Karpas-422 (cell line): ENCODE measurements at places on chromosomes 6 and 20.

DNA sequence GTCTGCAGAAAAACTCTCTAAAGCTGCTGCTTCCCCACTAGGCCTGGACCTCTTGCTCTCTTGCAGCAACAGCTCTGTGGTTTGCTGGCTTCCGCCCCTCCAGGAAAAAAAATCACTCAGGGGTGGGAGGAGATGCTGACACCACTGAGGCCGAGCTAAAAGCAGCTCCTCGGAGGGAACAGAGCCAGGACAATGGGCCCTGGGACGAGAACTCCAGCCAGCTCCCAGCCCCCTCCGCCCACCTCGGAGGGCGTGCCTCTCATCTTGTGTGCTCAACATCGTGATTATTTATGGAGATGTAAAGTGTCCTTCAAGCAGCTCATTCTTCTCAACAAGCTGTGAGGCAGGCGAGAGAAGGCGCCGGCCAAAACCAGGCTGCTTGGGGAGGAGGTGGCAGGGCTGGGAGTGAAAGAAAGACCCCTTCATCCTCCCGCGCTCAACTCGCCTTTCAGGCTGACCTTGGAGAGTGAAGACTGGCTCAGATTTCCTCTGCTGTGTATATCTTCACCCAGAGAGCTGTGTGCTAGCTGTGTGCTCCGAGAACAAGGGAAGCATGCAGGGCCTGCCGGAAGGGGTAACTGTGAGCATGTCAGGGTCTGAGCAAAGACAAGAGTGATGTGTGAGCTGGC, 53.5 kb upstream of the LRFN2 start:
- no peak for DNase-seq

GRCh38 chr6:135266675-135267074, 85.6 kb downstream of the MYB start:
- DNase-seq: no peak

DNA sequence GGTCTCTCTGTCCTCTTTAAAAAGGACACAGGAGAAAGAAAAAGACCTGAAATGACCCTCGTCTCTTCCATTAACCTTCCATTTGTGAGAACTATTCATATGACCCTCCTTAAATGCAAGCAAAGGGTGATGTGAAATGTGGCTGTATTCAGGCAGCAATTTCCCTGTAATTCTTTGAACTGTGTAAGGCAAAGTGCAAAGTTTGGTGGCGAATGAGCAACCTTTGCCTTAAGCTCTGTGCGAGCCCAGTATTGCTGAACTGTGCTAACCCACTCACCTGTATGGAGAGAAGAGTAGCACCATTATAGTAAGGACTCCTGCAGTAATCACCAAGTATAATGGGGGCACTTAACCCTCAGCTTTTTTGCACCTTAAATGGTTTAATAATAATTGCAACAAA, 223.4 kb downstream of the PLCB1 start:
- no peak for DNase-seq

GRCh38 chr6:43521836-43522235, 4.9 kb downstream of the POLR1C start:
- no peak for DNase-seq

DNA sequence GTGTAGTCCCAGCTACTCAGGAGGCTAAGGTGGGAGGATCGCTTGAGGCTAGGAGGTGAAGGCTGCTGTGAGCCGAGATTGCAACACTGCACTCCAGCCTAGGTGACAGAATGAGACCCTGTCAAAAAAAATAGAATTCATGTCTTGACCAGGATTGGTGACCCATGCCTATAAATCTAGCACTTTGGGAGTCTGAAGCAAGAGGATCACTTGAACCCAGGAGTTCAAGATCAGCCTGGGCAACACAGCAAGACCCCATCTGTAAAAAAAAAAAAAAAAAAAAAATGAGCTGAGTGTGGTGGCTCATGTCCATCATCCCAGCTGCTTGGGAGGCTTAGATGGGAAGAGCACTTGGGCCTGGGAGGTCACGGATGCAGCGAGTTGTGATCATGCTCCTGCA, 34.3 kb downstream of the GINM1 start:
- no peak for DNase-seq

GRCh38 chr6:4509506-4509905, 266.7 kb upstream of the CDYL start:
- no peak for DNase-seq

GRCh38 chr6:159996626-159997497, 28.0 kb downstream of the IGF2R start:
- no peak for DNase-seq

GRCh38 chr6:12637960-12638641, 78.5 kb upstream of the PHACTR1 start:
- peak; percentile 77 for DNase-seq

GRCh38 chr6:28586324-28586723, 60.6 kb downstream of the GPX5 start:
- no peak for DNase-seq

- no peak for DNase-seq
These were observed 381.0 kb downstream of the TAF4 start for GRCh38 chr20:61684583-61685235.

DNA sequence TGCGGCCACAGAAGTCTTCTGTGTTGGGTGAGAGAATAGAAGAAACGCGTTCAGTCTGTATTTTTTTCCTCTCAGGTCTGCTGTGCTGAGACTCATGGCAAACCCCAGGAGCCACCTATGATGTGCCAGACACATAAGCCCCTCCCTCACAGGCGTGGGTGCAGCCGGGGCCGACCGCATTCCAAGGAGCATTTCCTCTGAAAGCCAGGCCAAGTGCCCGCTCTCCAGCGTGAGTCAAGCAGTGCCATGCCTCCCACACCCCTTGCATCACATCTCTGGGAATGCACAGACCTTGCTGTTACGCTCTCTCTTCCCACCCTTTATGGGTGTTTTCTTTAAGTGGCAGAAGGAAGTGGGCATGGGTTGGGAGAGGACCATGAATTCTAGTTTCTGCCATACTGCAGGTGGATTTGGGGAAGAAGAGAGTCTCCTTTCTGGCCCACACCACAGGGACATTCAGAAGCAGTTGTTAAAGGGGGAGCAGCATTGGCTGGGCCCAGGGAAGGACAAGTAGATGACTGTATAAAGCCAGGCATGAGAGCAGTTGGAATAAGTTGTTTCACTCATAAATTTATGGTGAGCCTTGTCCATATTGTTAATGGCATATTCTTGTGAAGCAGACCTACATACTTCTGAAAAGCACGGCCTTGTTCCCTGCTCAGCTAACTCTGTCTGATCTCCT, 37.1 kb upstream of the TFAP2A start:
- no peak for DNase-seq
